ENCODE measurements at places on chromosomes 2 and 18. TPM values are rescaled to one million over a fixed set of nuclear protein-coding genes. Genes with fewer than 3 reads are reported as not detected.

The UGT1A10 gene
- not detected for total RNA-seq

The HSBP1L1 gene
- total RNA-seq, result 18.6 TPM

The PLEK gene
- total RNA-seq, result 474 TPM

The ZNF236 gene
- 21.4 TPM for total RNA-seq

The TCF4 gene
- total RNA-seq, result 27.5 TPM
